ENCODE measurements at places on chromosomes 1 and 21.

GRCh38 chr1:34785231-34785874, 4.3 kb downstream of the GJB3 start:
- DNase-seq, result no peak

DNA sequence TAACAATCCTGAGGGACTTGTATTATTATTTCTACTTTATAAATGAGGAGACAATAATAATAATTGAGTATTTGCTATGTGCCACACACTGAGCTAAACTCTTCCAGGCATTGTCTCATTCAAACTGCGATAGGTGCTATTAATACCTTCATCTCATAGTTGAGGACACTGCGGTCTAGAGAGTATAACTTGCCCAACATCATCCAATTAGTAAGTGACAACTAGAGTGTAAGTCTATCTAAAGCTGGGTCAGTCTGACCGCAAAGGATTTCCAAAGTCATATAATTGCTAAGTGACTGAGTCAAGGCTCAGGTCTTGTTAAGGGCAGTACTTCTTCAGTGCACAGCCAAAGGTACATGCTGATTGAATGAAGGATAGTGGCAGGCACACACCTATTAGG, 9.7 kb downstream of the BCL9 start:
- DNase-seq, result no peak

DNA sequence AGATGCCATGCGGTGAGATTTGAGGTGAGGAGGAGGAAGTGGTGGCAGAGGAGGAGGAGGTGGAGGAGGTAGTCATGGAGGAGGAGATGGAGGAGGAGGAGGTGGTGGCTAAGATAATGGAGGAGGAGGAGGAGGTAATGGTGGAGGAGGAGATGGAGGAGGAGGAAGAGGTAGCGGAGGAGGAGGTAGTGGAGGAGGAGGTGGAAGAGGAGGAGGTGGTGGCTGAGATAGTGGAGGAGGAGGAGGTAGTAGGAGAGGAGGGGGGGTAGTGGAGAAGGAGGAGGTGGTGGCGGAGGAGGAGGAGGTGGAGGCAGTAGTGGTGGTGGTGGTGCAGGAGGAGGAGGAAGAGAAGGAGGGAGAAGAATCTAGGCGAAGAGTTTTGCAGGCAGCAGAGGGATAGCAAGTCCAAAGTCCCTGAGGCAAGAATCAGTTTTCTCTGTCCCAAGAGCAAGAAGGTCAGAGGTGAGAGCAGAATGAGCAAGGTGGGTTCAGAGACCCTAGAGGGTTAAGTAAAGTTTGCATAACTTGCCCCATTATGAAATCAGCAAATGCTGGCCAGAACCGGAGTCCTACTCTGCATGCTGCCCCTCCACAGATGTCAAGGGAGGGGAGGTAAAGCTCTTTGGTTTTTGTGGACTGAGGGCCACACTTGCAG, 38.9 kb upstream of the GNPAT start:
- DNase-seq, result no peak

- no peak for DNase-seq
These were observed 108.3 kb downstream of the HIVEP3 start for GRCh38 chr1:41810446-41810845.

GRCh38 chr1:87329051-87329525, 408 bp downstream of the LMO4 start:
- DNase-seq, result no peak

DNA sequence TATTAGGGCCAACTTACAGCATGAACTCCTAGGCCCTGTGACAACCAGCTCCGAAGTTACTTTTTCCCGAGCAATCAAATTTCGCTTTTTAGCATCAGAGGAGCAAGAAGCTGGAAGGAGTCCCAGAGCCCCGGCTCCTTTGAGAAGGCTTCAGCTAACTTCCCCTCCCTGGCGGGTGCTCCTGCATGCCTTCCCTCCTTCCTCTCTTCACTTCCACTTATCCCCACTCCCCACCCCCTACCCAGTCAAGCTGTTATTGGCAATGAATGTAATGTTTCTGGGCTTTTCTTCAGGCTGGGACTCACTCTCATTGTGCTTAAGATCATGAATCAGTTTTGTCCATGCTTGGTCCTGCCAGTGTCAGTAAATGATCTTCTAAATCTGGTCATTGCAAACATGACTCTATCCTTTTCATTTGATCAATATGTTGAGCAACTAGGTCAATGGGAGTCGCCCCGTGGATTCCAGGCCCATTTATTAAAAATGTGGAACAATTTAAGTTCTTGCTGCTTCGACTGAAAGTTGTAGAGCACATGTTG, 94.5 kb upstream of the TSPAN2 start:
- DNase-seq, result no peak

DNA sequence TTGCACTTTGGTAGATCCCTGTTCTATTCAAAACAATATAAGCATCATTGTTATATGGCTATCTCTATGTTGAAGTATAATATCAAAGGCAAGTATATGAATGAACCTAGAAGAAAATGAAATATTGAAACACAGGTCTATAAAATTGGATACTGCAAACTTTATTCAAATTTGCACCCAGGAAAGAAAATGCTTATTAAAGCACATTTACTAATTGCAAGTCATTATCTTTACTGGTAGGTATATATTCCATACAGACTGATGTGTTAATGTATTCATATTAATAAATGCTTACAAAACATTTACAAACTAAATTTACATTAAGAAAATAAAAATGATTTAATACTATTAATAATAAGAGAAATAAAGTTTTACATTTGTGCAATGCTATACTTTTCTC, 469.8 kb downstream of the NCAM2 start:
- DNase-seq, result no peak

GRCh38 chr1:32806910-32807523, 10.1 kb downstream of the YARS1 start:
- DNase-seq, result no peak

GRCh38 chr1:165050246-165050645, 306.3 kb downstream of the LMX1A start:
- no peak for DNase-seq

DNA sequence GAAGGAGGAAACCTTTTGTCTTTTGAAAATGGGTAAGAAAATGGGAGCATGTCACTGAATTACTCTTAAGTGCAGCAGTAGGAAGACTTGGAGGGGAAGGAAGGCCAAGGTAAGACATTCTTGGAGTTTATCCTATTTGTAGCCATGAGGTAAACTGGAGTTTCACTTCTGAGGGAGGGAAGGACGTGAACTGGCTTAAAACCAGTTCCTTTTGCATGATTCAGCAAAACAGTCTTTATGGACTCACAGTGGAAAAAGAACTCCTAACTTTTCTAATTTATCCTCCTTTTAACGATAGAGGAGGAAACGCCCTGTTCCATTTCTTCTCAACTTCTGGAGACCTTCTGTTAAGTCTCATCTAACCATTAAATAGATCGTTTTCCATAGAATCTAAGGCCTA, 2.5 kb downstream of the PRDX6 start:
- no peak for DNase-seq

GRCh38 chr1:21292984-21293536, 2.8 kb upstream of the ECE1 start:
- no peak for DNase-seq

DNA sequence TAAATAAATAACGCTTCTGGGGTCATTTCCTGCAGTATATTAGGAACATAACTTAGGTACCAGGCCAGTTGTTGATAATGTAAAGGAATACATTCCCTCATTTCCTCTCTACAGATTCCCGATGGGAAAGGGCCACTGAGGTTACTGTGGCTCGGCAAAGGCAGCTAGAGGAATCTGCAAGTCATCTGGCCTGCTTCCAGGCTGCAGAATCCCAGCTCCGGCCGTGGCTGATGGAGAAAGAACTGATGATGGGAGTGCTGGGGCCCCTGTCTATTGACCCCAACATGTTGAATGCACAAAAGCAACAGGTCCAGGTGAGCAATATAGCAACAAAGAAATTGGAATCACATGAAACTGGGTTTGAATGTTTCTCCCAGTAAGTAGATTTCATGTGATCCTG, 109.6 kb upstream of the BMP8A start:
- DNase-seq, result no peak

GRCh38 chr1:174954073-174954460, 45.7 kb upstream of the CACYBP start:
- DNase-seq, result no peak

GRCh38 chr1:5921129-5921528, 71.1 kb downstream of the NPHP4 start:
- DNase-seq, result no peak

GRCh38 chr1:87092846-87093245, 178.4 kb downstream of the HS2ST1 start:
- DNase-seq, result no peak

DNA sequence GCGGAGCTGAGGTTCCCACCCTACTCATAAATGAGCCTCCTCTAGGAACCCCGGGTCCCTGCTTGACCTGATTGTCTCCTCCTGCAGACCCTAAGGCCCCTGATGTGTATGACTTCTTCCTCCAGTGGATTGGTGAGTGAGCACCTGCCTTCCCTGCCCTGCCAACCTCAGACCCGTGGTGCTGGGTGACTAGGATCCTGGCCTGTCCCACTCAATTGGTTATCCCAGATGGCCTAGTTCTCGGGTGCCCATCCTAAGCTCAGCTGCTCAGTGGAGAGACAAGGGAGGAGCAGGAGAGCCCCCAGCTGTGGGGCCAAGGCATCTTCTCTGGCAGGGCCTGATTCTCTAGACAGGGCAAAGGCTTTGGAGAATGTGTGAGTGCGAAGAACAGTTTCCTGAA, 12.2 kb downstream of the CYP4B1 start:
- DNase-seq, result no peak

DNA sequence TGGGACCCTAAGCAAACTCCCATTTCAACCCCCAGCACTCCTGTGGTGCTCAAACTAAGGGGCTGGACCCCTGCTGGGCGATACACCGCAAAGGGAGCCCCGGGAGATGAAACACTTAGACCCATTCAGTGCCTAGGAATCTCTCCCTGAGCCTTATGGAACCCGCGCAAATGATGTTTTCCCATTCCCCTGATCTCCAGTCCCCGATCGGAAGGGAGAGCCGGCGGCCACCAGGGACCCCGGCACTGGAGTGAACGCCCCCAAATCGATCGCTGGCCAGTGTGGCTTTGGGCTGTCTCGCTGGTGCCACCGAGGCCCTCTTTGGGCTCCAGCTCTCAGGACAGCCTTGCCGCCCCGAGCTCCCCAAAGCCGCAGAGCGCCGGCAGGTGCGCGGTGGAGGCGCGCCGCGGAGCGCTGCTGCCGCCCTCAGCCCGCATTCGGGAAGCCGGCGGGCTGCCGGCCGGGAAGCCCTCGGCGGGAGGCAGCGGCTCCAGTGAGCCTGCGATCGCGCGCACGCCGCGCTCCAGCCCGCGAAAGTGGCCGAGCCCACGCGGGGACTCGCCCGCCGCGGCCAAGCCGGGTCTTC, 1.1 kb downstream of the PLXNA2 start:
- DNase-seq, result no peak

All from NCI-H1048 (cell line).